ENCODE measurements at places on chromosomes 13 and 19.

DNA sequence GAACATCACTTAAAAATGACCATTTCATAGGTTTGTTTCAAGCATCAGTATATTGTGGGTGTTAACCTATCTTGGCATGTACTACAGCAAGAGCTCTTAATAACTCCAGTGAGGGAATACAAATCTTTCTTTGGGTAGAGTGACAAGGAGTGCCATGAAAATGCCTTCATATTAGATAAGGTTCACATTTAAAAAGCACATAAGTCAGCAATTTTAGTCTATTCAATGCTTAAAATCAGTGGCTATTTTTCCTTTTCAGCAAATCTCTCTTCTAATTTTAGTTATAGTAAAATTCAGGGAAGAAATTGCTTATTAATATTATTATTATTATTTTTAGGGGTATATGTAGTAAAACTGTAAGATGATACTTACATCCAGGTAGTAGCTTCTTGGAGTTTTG is 291.1 kb downstream of the GPC6 start:
- no peak for DNase-seq

- no peak for DNase-seq
Measured at GRCh38 chr13:50129081-50129705, 113.9 kb downstream of the KCNRG start.

DNA sequence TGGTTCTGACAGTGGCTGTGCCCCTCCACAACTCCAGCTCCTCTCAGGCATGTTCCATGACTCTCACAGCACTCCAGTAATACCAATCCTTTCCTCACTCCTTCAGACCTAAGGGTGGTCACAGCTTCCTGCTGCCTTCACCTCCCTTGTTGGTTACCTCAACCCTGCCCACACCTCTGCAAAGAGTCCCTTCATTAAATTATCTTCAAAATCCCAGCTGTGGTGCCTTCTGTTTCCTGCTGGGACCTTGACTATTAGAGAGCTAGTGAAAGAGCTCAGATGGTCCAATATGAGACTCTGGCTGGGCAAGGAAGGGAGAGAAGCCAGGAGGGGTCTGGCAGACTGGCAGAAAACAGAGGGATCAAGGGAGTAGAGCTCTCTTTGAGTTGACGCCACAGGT is 26.1 kb downstream of the DEDD2 start:
- DNase-seq, result no peak

GRCh38 chr13:21813110-21813509 is 142.2 kb downstream of the FGF9 start:
- no peak for DNase-seq

DNA sequence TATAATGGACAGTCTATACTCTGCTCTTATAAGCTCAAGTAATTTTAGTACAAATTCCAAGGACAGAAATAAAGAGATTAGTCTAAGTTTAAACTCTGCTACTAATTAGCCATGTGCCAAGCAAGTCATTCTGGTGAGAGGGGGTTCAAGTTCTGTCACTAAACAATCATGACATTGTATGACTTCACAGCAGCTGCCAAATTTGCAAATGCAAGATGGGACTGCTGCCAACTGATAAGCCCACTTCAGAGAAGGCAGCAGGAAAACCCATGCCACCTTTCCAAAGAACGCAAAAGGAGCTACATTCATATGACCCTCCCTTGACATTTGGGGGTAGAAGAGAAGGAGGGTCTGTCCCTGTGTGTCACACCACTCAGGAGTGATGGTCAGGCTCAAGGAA is 60.7 kb upstream of the RFXAP start:
- DNase-seq, result no peak

DNA sequence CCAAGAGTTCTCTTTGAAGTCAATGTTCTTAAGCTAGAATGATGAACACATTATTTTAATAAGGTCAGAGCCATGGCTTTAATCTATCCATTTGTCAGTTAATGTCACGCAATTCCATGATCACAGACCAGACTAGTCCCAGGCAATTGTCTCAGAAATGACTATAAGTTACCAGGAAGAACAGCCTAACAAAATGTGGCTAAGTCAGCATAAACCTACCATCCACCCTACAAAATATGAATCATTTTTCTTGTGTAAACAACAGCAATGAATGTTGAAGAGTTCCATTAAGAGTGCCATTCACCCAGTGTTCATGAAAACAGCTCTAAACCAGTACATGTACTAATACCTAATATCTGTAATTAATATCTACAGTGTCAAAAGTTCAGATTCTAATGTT is 127.5 kb downstream of the KCTD12 start:
- no peak for DNase-seq

- DNase-seq, result no peak
Measured at GRCh38 chr19:42177686-42178019, 39.8 kb downstream of the DEDD2 start.

DNA sequence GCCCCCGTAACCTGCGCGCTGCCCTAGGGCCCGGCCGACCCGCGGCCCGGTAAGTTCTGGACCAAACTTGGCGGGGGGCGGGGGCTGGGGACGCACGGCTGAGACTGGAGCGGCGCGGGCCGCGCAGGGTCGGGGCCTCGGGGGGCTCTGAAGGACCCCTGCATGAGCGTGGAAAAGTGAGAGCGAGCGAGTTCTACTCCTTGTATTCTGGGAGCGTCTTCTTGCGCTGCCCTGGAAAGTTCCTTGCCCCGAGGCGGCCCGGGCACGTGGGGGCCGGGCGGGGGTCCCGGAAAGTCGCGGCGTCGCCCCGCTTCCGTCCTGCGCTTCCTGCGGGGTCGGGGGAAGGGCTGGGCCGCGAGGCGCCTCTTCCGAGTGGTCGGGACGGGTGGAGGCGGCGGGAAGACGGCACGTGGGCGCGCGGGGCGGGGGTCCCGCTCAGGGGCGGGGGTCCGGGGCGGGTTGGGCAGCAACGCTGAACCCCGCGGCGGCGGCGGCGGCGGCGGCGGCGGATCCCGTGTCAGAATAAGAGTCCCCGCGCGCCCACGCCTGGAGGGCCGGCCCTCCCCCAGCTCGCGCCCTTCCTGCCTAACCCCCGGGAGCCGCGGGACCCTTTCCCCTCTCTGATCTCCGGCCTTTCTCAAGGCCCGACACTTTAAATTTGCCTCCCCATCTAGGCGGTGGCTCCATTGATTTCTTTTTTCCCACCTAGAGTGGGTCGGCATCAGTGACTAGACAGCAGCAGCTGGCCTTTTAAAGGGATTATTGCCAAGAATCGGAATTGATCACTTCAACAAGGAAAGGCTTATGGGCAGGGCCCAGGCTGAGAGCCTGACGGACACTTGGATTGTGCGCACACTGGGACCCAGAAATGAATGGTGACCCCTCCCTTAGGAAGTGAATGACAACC is 749 bp downstream of the GATAD2A start:
- peak; percentile 56 for DNase-seq

Data from T-helper 17 cell (primary cell).